Body of pancreas (tissue), 4 donors: ENCODE measurements at places on chromosomes 3 and 15.

- no peak for DNase-seq
Observed at GRCh38 chr3:20975188-20975651, 775.8 kb downstream of the ZNF385D start.

DNA sequence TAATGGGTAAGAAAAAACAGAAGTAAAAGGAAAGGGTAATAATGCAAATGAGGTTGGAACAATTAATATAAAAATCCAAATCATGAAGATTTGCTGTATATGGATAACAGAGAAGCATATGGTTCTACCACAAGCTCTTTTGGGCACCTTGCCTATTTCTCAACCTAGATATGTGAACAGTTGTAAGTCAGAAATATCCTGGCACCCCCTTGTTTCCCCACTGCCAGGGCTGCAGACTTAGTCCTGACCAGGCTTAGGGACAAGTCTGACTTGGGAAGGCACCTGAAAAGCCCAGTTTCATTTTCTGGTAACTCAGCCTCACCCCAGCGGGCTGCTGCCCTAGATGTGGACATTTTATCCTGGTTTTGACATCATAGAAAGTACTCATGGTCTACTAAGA lies 183.2 kb upstream of the STAC start:
- DNase-seq = no peak

- no peak for DNase-seq
Observed at GRCh38 chr3:68295457-68295856, 636.9 kb downstream of the TAFA4 start.

DNA sequence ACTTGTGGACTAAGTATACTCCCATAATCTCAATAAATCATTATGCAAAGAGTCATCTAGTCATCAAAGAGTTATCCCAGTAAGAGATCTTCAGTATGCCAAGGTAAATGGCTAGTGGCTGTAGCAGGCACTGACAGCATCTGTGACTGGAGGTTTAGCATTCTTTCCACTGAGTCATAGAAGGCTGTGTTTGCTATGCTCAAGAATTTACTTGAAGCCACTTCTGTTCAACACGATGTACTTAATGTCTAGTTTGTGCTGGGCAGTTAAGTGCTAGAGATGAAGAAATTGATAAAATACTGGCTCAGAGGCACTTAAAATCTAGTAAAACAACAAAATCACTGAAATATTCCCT lies 13.0 kb downstream of the ZBED2 start:
- no peak for DNase-seq

DNA sequence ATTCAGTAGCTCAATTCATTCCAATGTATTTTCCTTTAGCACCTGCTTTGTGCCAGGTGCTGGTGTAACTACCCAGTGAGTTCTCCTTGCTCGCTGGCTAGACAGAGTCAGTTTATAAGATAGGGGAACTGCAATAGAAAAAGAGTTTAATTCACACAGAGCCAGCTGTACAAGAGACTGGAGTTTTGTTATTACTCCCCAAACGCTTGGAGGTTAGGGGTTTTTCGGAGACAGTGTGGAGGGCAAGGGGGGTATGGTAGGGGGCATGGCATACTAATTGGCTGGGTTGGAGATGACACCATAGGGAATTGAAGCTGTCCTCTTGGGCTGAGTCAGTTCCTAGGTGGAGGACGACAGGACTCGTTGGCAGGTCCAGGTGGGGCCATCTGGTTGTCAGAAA lies 5.4 kb upstream of the CFAP91 start:
- DNase-seq = no peak

GRCh38 chr3:104870276-104870675 lies 496.4 kb upstream of the ALCAM start:
- DNase-seq = no peak

- no peak for DNase-seq
Observed at GRCh38 chr3:139716908-139717485, 39.2 kb upstream of the NMNAT3 start.

DNA sequence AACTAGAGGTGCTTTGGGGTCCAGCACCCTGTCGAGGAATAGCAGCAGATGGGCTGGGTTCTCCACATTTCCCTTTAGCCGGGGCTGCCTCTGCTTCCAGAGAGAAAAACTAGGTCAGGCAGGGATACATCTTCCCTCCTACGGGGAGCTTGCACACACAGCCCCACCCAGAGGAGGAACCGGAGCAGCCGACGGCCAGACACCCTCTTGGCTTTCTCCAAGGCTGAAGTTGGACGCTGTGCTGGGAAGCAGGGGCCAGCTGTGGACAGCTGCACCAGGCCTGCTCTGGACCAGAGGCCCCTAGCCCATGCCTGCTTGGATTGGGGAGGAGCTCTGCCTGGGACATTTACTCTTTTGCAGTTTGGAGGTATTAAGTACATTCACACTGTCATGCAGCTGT lies 44.7 kb upstream of the NR2C2 start:
- DNase-seq = no peak

DNA sequence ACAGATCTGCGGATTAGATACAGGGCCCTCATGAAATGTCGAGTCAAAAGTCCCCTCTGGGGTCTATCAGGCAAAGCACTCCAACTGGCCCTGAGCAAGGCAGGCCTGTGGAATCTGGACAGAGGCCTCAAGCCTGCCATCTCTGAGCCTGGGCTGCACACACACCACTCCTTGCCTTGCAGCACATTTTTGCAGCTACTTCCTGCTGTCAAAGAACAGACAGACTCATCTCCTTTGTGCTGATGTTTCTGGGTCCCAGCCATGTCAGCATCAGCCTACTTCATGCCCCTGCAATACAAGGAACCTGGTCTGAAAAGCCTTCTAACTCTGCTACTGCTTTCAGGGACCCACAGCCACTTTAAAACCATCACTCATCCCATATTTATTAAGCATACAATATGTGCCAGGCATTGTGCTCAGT lies 60.6 kb upstream of the IL12A start:
- no peak for DNase-seq

- peak; percentile 91 for DNase-seq
Observed at GRCh38 chr15:94230883-94231722, at the start of gene MCTP2. Gene MCTP2, plus strand, starts transcription at chr15:94231561. Its CDS starts 66,705 bp downstream, at chr15:94298266.

- DNase-seq = no peak
Observed at GRCh38 chr3:85939074-85939482, 980.3 kb downstream of the CADM2 start.

GRCh38 chr15:76190751-76191538 lies 120.3 kb downstream of the ETFA start:
- DNase-seq = peak; percentile 83

GRCh38 chr3:117580806-117581205 lies 871.2 kb downstream of the TUSC7 start:
- DNase-seq = no peak

DNA sequence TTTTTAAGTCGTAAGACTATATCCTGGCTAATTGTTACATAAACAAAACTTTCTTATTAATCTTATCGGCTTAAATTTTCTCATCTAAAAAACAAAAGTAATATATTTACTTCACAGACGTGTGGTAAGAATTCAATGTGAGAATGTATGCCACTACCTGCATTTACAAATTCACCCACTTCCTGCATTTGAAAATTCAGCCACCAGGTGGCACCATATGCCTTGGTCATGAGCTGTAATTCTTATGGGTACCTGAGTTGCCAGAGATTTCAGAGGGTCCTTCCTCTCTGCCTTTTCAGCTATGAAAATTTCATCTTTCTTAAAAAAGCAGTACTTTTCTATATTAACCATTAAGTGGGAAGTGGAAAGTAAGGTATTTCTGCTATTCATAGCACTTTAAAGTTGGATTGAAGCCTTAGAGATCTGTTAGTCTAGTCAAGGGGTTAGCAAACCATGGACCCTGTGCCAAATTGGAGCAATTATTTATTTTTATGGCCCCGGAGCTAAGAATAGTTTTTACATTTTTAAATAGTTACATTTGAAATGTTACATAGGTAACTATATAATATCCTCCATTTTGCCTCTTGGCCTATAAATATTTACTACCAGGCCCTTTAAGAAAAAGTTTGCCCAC lies 127.8 kb downstream of the HCN4 start:
- DNase-seq = peak; percentile 70

DNA sequence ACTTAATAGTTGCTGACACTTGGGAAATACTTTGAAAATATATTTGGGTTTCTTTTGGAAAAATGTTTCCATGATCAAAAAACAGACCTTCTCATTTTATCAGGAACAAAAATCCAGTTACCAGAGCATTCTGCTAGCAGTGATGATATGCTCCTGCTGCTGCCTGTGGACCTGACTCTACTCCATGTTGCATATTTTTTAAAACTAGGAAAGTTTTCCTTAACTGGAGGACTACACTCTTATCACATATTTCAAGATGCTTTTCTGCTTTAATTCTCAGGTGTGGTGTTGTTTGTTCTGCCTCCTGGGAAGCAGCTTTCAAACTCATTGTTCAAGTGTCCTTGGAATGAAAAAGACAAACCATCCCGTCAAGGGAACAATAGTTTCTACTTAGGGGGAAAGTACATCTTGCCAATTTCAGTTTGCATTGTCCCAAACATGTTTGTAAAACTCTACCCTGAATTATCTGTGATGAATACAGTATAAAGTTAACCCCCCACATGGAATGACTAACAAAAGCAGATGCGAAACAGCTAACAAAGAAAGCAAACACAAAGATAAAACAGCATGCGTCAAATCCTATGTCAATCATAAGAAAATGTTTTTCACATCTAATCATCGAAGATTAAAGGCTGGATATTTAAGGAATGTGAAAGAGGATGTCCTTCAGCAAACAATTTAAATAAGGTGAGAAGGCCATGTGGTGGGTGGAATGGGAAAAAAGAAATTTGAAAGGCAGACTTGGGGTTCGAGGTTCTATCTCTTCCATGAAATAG lies 40.1 kb upstream of the PSMD6 start:
- no peak for DNase-seq

DNA sequence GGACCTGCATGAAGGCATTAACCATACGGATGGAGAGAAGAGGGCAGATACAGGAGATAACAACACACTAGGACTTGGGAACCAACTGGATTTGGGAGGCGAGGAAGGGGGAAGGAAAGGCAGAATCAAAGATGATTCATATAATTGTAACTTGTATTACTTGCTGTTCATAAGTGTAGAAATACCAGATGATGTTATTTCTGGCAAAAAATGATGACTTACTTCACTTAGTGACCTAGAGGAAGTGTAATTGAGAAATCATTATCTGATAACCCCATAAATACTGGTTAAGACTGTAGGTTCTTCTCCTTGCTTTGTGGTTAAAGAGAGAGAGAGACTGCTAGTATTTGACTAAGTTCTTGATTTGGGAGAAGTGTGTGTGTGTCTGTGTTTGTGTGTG lies 50.5 kb upstream of the GK5 start:
- DNase-seq = no peak

DNA sequence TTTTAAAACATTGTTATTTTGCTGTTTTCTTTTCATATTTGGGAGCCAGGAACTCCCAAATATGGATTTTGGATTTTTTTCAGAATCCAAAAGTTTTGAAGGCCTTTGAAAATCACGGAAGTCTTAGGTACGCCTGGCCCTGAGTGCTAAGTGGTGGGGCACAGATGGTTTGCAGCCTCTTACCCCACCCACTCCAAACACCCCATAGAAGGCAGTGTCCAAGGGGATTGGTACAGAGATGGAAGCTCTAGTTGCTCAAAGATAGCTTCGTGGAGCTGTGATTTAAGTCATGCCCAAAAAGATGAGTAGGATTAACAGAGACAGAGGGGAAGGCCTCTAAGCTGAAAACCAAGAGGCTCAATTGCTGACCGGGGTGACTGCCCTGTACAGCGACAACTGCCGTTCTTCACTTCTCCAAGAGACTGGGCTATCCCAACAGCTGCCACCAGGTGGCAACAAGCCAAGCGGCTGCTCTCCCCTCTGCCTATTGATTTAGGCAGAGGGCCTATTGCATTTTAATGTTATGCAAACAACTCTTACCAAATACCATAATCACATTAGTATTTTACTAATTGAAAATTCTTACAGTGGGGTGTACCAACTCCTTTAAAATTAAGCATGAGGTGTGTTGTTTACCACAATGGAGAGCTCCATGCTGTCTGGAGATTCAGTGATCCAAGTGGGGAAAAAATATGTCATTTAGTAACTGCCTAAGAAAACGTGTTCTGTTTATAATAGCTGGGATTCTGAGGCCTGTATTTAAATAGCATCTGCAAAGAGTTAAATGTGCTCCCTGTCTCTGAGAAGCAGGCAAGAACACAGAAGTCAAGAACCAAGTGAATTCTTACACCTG lies 64.0 kb upstream of the C15orf61 start:
- peak; percentile 85 for DNase-seq

DNA sequence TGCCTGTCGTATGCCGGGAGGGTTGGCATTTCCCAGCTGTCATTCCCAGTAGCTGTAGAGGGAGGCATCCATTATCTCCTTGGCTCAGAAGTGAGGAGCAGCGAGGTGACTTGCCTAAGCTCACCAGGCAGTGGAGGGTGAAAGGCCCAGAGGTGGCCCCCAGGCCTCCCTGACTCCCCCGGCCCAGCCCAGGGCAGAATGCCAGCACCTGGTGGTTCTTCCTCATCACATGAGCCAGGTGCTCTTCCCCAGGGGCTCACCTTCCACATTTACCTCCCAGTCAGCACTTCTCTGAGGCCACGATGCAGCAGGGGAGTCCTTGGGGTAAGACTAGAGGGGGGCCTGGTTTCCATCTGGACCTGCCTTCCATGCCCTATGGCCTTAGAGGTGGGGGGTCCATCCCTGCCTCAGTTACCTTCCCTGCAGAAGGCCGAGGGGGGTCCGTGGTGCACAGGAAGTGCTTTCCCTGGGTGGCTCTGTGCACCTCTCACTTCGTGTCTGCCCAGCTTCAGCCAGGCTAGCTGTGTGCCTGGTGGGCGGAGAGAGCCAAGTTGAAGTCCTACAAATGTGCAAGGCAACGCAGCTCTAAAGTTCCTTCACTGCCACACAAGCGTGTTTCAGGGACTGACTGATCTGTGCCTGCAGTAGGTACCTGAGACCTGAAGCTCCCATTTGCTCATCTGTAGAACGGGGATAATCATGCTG lies 70.3 kb upstream of the PLXNA1 start:
- DNase-seq = no peak

DNA sequence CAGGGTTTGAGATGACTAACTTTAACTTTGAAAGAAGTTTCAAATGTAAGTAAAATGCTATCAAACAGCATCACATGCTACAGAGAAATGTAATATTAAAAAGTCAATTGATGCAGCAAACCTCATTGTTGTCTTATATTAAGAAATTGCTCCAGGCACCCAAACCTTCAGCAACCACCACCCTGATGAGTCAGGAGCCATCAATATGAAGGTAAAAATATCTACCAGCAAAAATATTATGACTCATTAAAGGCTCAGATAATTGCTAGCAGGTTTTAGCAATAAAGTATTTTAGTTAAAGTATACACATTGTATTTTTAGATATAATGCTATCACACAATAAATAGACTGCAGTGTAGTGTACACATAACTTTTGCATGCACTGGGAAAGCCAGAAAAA lies 746.3 kb downstream of the ZPLD1 start:
- no peak for DNase-seq

DNA sequence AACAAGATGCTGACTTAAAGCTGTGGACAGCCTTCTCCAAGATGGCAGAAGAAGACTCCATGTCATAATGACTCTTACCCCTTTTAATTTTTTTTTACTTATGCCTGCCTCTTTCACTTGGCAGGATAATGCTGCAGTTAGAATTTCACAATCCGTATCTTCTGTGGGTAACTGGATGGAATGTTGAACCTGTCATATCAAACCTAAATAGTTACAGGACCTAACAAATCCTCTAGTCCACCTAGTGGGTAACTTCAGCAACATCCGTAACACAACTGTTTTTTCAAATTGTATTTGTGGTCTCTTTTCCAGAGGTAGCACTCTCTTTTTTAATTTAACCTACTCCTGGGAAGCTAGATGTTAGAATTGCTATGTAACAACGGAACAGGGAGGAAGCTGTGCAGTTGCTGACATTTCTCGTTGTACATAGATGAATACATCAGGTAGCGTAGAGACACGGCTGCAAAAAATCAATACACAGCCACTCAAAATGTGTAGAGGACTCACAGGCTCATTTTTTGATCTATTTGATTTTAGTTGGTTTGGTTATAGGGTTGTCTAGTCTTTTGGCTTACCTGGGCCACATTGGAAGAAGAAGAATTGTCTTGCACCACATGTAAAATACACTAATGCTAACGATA lies 43.9 kb upstream of the TRPM1 start:
- no peak for DNase-seq
